AG09319 (cell line): ENCODE measurements at places on chromosomes 4 and X.

- no peak for DNase-seq
These were observed 114.1 kb upstream of the KLHL4 start for GRCh38 chrX:87403551-87403950.

DNA sequence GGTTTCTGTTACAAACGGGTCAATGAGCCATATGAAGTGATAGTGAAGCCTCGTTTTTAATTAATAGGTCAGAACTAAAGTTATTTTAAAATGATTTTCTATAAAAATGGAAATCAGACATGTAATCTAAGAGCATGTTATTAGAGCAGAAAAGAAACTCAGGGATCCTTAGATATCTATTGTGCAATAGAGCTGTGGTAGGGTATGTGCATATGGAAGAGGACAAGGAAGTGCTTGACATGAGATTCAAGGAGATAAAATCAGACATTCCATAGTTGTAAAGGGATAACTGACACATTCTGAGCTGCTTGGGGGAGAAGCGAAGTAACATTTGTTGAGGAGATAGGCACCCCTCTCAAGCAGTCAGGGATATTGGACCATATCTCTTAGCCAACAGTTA lies 143.0 kb downstream of the AFF2 start:
- no peak for DNase-seq

- no peak for DNase-seq
These were observed at the start of gene ZFP92 for GRCh38 chrX:153411255-153411987. Gene ZFP92, plus strand, starts transcription at chrX:153411472. Its CDS starts 6,851 bp downstream, at chrX:153418323.

- no peak for DNase-seq
These were observed 8.3 kb downstream of the SLITRK2 start for GRCh38 chrX:145825896-145826295.

DNA sequence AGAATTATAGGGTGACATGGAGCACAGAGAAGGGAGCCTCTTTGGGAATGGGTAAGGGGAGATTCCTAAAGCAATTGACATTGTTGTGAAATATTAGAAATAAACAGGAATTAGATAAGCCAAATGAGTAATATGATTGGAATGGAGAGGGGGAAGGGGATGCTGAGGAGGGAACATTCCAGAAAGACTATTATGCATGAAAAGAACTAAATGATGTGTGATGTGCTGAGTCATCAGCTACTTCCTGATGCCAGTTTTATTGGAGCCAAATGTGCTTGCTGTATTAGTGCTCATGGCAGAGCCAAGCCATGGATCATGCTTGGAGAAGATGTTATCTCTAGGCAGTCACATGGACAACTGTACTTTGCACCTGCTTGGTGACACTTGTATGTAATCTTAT lies 189.0 kb upstream of the HCCS start:
- DNase-seq: peak; percentile 64

DNA sequence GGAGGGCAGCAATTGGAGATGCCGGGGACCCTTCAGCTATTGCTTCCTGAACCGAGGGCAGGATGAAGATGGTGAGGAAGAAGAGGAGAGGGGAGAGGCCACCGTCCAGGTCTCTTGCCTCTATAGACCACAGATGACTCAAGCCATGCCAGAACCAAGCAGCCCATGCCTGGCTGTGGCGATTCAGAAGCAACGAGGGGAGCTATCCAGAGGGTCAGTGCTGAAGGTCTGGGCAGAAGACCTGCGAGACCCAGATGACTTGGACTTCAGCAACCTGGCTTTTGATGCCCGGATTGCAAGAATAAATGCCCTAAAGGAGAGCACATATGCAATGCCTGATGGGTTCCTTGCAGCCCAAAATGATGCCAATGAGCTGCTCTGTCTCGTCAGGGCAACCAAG lies 70.2 kb upstream of the PRPS2 start:
- DNase-seq: no peak

DNA sequence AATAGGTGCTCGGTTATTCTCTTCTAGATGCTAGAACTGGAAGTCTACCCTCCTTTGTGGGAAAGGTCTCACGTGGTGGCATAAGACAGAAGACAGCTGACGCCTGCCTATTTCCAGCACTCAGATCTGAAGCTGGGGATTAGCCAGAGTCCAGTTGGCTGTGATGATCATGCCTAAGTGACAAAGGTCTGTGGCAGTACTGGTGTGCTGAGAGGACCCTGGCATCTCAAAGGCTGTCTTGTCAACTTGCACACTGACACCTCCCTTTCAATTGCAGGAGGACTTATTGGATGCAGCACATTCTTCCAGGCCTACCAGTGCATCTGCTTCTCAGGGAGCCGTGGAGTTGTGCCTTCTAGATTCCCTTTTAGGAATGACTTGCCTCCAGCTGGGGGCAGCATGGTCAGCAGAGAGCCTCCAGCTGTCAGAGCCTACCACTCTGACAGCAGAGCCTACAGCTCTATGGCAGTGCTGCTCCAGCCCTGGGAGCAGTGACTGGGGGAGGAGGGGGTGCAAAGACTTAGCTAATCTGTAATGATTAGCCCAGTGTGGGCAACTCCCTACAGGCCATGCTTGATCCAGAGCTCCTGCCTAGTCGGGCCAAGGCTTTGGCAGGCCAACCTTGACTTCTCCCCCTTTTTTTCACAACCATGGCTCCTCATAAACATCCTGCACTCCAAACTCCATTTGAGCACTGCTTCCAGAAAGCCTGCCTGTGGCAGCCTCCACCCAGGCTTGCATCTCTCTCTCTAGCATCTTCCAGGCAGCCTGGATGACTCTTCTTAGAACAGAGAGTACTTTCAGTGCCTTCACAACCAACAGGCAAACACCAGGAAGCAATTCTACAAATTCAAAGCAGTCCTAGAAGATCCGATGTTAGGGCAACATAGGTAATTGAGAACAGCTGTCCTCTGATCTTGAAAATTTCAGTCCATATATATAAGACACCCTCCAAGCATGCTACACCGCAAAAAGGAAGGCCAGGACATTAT lies 13.8 kb upstream of the FGFBP2 start:
- no peak for DNase-seq

DNA sequence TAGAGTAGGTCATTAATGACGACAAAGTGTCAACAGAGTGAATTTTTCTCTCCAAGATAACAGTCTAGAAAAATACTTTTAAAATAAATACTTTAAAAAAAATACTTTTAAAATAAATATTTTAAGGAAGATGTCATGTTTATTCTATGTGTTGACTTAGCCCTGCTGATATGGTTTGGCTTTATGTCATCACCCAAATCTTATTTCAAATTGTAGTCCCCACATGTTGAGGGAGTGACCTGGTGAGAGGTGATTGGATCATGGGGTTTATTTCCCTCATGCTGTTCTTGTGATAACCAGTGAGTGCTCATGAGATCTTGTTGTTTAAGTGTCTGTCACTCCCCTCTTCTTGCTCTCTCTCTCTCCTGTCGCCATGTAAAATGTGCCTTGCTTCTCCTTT lies 754.9 kb upstream of the SLIT2 start:
- DNase-seq: no peak
